Endodermal cell (in vitro differentiated cells): ENCODE measurements at places on chromosomes 11 and 22. TPM values are rescaled to one million over a fixed set of nuclear protein-coding genes. Genes with fewer than 3 reads are reported as not detected.
A peak's percentile ranks its signal among the peaks of the same experiment; 100 is the strongest.

The CNTN5 gene
- 1.5 to 3.3 TPM (median 2.4 TPM) in 3 replicates for total RNA-seq

The SLC5A4 gene
- not detected in 2 replicates for total RNA-seq

The OR5B21 gene
- not detected in 3 replicates for total RNA-seq

The OR51B2 gene
- not detected in 2 replicates for total RNA-seq

The TREH gene
- not detected in 3 replicates for total RNA-seq

The SMIM35 gene
- not detected in 2 replicates for total RNA-seq

The SERPING1 gene
- total RNA-seq: 73.5 to 97.3 TPM (median 81.7 TPM) in 3 replicates

The CARNS1 gene
- 1.6 and 2.2 TPM in 2 replicates for total RNA-seq

The MYBPC3 gene
- total RNA-seq: 0.07 TPM in 1 of 2 replicates, not detected in the other

GRCh38 chr11:11387207-11387606 lies 34.2 kb upstream of the CSNK2A3 start:
- peak; percentile 51 for DNase-seq

- no peak for DNase-seq
Measured at GRCh38 chr11:3111466-3111865, 53.6 kb downstream of the OSBPL5 start.

- DNase-seq: no peak
Measured at GRCh38 chr11:85951428-85952107, 96.4 kb downstream of the CCDC83 start.

DNA sequence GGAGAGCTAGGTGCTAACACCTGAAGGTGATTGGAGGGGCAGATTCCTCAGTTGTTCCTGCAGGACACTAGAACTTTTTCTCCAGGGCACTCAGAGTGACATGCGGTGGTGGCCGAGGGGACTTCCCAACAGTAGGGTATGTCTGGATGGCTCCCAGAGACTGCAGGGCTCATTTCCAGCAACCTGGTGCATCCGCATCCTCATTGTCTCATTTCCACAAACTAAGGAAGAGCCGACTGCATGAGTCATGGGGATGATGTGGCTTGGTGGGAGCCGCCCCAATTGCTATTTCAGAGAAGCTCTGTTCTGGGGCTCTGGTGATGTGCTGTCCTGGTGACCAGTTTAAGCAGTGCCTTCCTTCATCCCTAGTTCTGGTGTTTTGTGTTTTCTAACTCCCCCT lies 2.8 kb upstream of the ROBO4 start:
- DNase-seq: peak; percentile 52

DNA sequence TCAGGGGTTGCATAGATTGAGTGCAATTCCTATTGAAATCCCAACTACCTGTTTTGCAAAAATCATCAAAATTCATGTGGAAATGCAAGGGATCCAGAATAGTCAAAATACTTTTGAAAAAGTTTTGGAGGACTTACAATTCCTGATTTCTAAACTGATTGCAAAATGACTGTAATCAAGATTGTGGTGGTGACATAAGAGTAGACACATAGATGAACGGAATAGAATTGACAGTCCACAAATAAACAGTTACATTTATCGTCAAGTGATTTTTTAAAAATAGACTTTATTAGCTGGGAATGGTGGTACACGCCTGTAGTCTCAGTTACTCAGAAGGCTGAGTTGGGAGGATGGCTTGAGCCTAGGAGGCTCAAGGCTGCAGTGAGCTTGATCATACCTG lies 2.6 kb upstream of the SLC7A4 start:
- DNase-seq: no peak

DNA sequence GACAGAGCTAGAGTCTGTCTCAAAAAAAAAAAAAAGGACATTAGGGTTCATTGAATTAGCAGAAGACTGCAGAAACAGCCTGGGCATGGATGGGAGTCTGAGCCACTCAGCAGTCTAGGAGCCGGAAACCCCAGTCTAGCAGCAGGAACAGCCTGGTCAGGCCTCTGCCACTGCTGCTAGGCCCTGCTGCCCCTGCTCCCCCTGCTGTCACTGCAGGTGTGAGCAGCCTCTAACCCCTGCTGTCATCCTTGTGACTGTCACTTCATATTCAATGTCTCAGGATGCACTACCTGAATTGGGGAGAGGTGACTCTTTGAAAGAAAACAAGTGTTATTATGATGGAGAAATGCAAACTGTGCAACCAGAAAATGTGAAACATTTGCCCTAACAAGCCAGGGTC lies 7.0 kb upstream of the DDX17 start:
- peak; percentile 85 for DNase-seq

GRCh38 chr11:58654908-58655296 lies 32.4 kb downstream of the CNTF start:
- DNase-seq: no peak

DNA sequence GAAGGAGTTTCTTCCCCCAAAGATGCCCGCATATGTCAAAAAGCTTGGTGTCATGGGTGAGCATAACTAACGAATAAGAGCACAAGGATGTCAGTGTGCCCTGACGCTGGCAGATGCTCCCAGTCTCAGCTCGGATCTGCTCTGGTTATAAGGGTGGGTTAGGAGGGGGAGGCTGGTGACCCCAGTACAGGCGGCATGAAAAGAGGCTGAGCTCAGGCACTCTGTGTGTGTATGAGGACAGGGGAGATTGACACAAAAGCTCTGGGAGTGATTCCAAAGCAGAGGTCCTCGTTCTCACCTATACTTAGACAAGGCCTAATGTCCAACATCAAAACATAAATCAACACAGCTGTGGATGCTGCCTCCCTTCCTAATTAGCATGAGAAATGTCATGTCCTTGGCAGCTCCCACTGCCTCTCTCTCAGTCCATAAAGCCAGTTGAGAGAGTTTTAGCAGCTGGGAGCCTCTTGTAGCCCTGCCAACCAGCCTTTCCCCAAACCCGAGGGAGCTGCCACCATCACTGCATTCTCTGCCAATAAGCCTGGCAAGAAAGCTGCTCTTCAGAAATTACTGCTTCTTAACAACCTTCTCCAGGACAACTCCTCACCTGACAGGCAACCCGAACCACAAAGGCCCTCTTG lies 59.8 kb downstream of the SC5D start:
- DNase-seq: no peak

DNA sequence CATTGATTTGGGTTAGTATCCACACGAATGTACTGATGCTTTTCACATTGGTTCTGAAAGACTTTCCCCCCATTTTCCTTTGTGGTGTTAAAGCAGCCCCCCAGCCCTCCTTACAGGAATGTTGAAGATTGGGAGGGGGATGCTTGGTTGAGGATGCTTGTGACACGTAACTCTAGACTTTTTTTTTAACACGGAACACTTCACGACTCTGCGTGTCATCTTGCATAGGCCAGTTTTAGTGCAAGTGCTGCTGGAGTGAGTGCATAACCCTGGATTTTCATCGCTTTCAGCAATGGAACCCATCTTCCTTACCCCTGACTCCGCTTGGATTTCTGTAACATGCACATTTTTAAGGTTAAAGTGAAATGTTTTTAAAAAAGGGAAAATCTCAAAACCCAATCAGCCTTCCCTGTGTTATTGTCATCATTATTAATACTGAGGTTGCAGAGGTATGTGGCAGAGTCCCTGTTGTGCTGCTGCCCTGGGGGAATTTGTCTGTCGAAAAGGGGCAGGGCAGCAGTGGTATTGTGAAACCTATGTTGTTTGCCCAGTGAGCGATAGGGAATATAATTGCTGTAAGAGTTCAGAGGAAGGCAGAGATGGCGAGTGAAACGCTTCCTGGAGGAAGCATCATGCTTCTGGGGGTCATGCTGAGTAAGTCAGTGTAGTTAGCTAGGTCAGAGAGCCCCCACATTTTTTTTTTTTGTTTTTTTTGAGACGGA lies 12.1 kb downstream of the CECR2 start:
- no peak for DNase-seq

GRCh38 chr11:61542705-61543104 lies 34.2 kb downstream of the LRRC10B start:
- no peak for DNase-seq

- DNase-seq: no peak
Measured at GRCh38 chr11:6876914-6877313, 489 bp downstream of the OR10A4 start.

DNA sequence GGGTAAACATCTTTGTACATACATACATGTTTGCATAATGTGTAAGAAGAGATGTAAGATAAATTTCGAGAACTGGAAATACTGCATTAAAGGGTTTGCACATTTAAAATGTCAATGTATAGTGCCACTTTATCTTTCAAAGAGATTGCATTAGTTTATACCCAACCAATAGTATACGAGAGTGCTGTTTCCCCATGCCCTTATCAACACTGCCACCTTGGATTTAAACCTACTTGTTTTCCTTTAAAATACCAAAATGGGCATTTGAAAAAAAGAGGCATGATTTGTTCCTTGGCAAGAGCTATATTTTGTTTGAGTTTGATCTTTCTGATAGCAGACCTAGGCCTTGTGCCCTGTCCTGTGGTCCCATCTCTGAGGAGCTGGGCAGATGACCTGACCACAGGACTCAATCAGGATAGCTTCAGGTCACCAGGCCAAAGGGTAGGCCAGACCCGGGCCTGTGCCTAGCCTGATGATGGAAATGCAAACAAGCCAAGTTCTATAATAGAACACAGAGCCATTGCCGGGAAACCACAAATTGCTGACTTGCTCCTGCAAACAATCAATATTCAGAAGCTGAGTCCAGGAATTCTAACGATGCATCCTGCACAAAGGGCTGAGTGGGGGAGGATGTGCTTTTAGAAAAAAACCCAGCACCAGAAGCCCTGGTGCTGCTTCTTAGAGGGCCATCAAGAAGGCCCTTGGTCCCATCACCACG lies 16.9 kb upstream of the ALG8 start:
- no peak for DNase-seq

DNA sequence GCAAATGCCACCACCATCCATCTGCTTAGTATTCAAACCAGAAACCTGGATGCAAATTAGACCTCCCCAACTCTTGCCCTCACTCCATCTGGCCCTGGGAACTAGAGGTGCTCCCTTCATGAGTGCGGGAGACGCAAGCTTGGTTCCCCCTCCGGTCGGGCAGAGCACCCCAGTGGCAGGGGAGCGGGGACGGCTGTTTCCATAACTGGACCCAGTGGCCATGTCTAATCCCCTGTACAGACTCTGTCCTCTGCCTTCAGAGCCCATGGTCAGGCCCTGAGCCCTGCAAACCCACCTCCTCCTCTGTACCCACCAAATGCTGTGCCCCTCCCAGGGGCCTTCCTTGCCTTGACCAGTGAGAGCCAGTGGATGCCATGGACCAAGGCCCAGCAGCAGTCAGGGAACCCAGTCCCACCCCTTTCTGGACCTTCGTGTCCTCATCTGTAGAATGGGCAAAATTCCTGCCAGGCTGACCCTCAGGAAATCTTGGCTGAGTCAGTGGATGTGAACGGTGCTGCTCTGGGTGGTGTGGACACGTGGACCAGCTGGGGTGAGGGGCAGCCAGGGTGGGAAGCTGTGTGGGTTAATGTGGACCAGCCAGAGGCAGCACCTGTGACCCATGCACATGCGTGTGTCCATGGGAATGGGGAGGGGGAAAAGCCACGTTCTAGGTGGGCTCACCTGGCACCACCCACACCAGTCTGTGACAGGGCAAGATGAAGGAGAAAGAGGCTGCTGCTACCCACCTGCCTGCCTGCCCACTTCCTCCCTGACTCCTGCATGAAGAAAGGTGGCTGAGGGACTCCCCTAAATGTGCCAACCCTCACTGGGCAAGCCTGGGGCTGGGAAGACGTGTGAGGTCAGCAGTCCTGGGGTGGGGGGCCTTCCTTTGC lies 72.8 kb downstream of the LRRC32 start:
- DNase-seq: peak; percentile 44

GRCh38 chr22:32331918-32332725 lies 25.5 kb upstream of the RFPL3 start:
- peak; percentile 34 for DNase-seq

DNA sequence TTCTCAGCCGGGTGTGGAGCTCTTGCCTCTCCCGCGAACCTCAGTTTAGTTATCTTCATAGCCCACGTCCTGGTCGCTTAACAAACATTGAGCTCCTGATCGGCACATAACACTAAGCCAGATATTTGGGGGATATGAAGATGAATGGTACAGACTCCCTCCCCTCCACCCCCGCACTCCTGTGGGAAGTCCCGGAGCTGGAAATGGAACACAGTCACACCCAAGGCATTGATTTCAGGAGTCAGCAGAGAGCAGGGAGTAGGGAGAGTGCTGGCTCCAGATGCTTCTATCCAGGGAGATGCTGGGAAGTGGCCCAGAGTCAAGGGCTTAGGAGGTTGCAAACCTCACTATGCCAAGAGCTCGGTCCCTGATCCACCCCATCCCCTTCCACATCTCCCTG lies 26.1 kb upstream of the CABP7 start:
- no peak for DNase-seq

GRCh38 chr11:35909511-35910265 lies 34.2 kb upstream of the LDLRAD3 start:
- DNase-seq: no peak

- no peak for DNase-seq
Measured at GRCh38 chr22:30491381-30491780, 14.1 kb downstream of the SEC14L4 start.

- DNase-seq: no peak
Measured at GRCh38 chr11:102457056-102457677, 4.6 kb upstream of the TMEM123 start.
